Activated CD8-positive, alpha-beta T cell treated with anti-CD3 and anti-CD28 coated beads, Interleukin-2, amount 10 ng/mL, durations not matched to agents 7 days and 5 days (primary cell): ENCODE measurements at places on chromosomes 6 and 20. TPM values are rescaled to one million over a fixed set of nuclear protein-coding genes. Genes with fewer than 3 reads are reported as not detected.

DNA sequence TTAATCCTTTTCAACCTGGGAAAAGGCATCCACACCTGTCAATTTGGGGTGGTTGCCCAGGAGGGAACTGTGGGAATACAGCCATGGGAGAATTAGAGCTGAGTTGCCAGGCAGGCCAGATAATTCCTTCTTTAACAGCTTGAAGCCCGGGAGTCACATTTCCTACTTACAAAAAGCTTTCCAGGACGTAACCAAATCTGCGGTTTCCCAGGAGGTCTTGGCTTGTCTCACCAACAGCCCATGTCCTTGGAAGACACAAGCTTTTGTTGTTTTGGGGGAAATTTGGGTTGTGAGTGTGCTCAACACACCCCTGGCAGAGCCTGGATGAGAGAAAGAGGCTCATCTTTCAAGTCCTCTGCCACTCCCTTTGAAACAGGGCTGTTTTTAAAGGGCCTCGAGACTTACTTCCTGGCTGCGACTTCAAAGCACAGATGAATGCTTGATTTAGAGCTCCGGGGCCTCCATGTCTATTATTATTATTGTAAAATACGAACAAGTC is 465.9 kb upstream of the BTBD3 start:
- H3K27ac ChIP-seq: no peak overlapping the region
- H3K4me3 ChIP-seq: no peak overlapping the region
- H3K4me1 ChIP-seq: no peaks in the 10 kb centered on the region

DNA sequence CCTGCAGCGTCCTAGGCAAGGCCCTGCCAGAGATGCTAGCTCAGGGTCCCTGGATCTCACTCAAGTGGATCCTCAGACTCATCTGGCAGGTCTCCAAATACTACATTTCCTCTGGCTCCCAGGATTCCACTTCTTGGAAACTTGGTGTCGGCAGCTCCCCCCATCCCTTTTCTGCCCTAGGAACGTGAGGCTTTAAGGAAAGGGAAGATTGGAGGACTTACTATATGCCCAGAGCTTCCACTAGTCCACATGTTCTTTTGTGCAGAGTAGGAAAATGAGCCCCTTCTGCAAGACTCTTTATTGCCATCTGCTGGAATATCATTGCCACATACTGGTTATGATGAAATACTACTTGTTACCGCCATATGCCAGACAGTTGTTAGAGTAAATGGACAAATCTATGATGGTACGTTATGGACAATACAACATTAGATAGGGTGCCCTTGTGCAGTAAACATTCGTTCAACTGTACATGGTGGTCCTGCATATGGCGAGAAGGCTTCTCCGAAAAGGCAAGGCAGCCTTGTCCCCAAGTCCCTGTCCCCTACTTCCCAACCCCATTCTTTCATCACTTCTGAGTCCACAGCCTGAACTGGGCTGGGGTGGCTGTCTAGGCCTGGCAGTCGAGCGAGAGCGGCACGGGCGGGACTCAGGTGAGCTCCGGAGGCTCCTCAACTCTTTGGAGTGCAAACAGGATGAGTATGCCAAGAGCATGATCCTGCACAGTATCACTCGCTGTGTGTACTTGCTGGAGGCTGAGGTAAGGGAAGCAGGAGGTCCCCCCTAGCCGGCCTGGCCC is 780 bp downstream of the ARMC12 start:
- peak overlapping the region; percentile 58 for H3K27ac ChIP-seq
- no peak overlapping the region for H3K4me3 ChIP-seq
- no peaks in the 10 kb centered on the region for H3K27me3 ChIP-seq
- no peak for DNase-seq

DNA sequence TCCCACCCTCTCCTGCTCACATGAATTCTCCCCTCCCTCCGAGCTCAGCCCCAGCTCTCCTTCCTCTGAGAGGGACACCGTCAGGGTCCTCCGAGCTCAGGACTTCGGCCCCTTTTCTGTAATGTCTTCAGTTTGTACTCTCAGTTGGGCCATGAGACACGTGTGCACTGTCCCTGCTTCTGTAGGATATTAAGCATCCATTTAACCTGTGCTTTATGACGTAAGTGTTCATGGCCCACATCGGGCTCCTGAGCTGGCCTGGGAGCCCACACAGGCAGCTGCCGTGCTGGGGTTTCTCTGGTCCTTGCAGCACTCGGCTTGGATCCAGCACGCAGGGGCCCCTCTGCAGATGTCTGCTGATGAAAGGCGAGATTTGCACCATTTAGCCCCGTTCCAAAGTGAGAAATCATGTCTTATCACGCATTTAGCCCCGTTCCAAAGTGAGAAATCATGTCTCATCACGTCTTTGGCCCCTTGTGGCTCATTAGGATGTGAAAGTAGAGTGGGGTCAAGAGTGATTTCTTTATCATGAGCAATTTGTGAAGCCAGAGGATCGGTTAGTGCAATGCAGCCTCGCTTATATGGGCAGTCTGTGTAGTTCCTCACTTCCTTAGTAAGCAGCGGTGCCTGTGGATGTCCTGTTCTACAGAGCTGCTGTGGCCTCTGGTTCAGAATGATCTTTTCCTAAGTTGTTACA is 25.3 kb downstream of the DUSP22 start:
- DNase-seq: no peak
- H3K4me1 ChIP-seq: peaks cover 30% of the 10 kb centered on the region
- H3K27ac ChIP-seq: no peak overlapping the region
- H3K36me3 ChIP-seq: peaks cover 8% of the 10 kb centered on the region
- no peak overlapping the region for H3K4me3 ChIP-seq
- H3K27me3 ChIP-seq: no peaks in the 10 kb centered on the region

DNA sequence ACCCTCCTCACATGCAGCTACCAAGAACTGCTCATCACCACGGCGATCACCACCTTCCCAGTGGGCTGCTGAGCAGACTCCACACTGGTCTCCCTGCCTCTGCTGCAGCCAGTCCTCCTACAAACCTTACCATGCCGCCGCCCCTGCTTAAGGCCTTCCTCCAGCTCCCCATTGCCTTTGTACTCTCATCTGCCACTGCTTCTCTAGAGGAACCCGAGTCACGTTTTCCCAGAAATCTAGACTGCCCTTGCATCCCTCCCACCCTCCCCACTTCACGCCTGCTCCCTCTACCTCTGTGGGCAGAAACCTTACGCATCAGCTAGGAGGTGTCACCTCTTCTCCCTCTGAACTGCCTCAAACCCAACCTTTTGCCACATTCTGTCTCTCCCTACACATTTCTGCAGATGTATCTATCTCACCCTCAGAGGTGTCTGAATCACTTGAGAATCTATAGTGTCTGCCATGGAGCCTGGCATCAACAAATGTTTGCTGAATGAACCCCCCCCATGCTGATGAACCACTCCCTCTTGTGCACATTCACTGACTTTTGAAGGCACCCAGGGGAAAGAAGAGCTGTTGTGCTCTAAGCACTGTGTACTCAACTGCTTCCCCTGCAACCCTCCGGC is 4.3 kb downstream of the E2F1 start:
- no peaks in the 10 kb centered on the region for H3K27me3 ChIP-seq
- peak overlapping the region; percentile 2 for H3K4me3 ChIP-seq
- peaks cover 77% of the 10 kb centered on the region for H3K4me1 ChIP-seq
- DNase-seq: no peak
- H3K36me3 ChIP-seq: peaks cover 66% of the 10 kb centered on the region
- H3K27ac ChIP-seq: peak overlapping the region; percentile 83

DNA sequence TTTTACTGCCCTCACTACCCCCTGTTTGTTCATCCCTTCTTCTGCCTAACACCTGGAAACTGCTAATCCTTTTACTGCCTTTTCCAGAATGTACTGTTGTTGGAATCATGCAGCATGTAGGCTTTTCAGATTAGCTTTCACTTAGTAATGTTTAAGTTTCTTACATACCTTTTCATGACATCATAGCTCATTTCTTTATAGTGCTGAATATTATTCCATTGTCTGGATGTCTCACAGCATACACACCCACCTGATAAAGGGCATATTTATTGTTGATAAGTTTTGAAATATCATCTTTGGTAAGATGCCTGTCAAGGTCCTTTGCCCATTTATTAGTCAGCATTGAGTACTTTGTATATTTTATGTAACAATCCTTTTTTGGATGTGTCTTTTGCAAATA is 588.2 kb upstream of the NRSN1 start:
- H3K36me3 ChIP-seq: no peaks in the 10 kb centered on the region
- H3K4me3 ChIP-seq: no peak overlapping the region
- H3K27me3 ChIP-seq: no peaks in the 10 kb centered on the region
- DNase-seq: no peak

DNA sequence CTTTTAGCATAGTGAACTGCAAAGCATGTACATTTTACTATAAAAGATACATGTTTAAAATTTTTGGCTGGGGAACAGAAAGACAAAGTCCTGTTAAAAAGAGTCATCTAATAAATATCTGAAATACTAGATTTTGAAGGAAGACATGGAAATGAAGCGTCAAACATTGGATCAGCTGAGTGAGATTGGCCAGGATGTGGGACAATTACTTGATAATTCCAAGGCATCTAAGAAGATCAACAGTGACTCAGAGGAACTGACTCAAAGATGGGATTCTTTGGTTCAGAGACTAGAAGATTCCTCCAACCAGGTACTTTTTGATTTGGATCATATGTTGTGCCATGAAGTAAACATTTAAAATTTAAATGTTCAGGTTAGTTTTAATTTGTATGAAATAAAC is 162.3 kb downstream of the UTRN start:
- H3K27me3 ChIP-seq: no peaks in the 10 kb centered on the region
- H3K36me3 ChIP-seq: peaks cover 56% of the 10 kb centered on the region
- no peak overlapping the region for H3K4me3 ChIP-seq
- H3K4me1 ChIP-seq: peaks cover 20% of the 10 kb centered on the region

GRCh38 chr6:45302832-45303231 is 25.3 kb upstream of the RUNX2 start:
- no peak overlapping the region for H3K27ac ChIP-seq
- peaks cover 11% of the 10 kb centered on the region for H3K4me1 ChIP-seq
- no peaks in the 10 kb centered on the region for H3K27me3 ChIP-seq

DNA sequence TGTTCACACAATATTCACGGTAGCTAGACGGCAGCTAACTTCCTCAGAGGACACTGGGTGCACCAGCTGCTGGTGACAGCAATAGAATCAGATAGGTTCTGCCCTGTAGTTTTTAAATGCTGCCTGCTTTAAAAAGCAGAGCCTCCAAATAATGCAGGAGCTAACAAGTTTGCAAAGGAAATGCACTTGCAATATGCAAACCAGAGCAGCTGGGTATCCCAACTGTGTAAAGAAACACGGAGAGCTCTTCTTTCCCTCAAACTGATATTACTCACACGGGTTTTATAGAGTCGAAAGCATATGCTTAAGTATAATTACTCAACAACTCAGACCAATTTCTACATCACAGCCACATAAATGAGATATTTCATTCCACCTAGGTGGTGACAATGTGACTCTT is 432.7 kb downstream of the TFAP2A start:
- no peaks in the 10 kb centered on the region for H3K27me3 ChIP-seq
- no peaks in the 10 kb centered on the region for H3K36me3 ChIP-seq
- H3K4me3 ChIP-seq: no peak overlapping the region
- no peak for DNase-seq
- no peak overlapping the region for H3K27ac ChIP-seq

GRCh38 chr6:54847799-54848597 is 1.4 kb downstream of the FAM83B start:
- DNase-seq: no peak
- no peak overlapping the region for H3K27ac ChIP-seq
- peaks cover 8% of the 10 kb centered on the region for H3K27me3 ChIP-seq
- H3K4me3 ChIP-seq: no peak overlapping the region
- H3K4me1 ChIP-seq: no peaks in the 10 kb centered on the region

- H3K4me1 ChIP-seq: no peaks in the 10 kb centered on the region
- H3K4me3 ChIP-seq: no peak overlapping the region
- H3K27ac ChIP-seq: no peak overlapping the region
- H3K27me3 ChIP-seq: no peaks in the 10 kb centered on the region
- H3K36me3 ChIP-seq: peaks cover 68% of the 10 kb centered on the region
- DNase-seq: no peak
Measured at GRCh38 chr6:37473364-37474095, 26.2 kb downstream of the CCDC167 start.

DNA sequence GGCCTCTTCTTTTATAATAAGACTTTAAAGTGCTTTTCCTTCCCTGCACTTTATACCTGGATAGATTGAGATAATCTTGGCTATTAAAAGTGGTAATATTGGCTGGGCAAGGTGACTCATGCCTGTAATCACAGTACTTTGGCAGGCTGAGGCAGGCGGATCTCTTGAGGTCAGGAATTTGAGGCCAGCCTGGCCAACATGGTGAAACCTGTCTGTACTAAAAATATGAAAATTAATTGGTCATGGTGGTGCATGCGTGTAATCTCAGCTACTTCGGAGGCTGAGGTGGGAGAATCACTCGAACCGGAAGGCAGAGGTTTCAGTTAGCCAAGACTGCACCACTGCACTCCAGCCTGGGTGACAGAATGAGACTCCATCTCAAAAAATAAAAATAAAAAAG is 197.1 kb upstream of the RGS17 start:
- no peaks in the 10 kb centered on the region for H3K36me3 ChIP-seq
- H3K27ac ChIP-seq: no peak overlapping the region
- H3K4me1 ChIP-seq: no peaks in the 10 kb centered on the region
- DNase-seq: no peak
- no peak overlapping the region for H3K4me3 ChIP-seq

GRCh38 chr6:3451498-3451897 is 5.4 kb downstream of the SLC22A23 start:
- H3K36me3 ChIP-seq: no peaks in the 10 kb centered on the region
- H3K4me1 ChIP-seq: peaks cover 7% of the 10 kb centered on the region
- DNase-seq: no peak
- no peak overlapping the region for H3K4me3 ChIP-seq
- H3K27me3 ChIP-seq: peaks cover 11% of the 10 kb centered on the region
- no peak overlapping the region for H3K27ac ChIP-seq

DNA sequence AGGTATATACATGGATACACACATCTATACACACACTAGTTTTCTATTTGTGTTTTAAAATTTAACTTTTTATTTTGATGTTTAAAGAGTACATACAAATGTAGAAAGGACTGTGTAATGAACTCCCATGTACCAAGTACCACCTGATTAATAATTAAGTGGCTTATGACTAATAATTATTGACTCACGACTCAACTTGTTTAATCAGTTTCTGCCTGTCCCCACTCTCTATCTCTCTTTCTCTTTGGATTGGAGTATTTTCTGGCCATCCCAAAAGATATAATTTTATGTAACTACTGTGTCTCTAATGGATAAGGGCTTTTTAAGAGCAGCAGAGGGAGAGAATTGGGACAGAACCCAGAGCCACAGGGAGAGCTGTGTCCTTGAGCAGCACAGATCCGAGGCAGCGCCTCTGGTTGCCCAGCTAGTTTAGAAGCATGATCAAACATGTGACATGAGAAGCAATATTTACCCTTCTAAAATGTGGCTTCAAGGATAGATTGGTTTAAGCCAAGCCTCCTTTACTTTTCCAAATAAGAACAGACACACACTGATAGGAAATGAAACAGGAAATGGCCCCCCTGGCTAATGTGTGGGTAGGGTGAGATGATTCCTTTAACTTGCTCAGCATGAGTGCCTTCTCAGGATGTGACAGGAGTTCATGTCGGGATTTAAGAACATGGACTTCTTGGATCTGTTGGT is 81.0 kb downstream of the ERMARD start:
- H3K27me3 ChIP-seq: peaks cover 50% of the 10 kb centered on the region
- H3K27ac ChIP-seq: no peak overlapping the region
- peaks cover 4% of the 10 kb centered on the region for H3K4me1 ChIP-seq
- DNase-seq: no peak
- no peaks in the 10 kb centered on the region for H3K36me3 ChIP-seq

The BEND6 gene
- not detected for total RNA-seq

The RNF217 gene
- total RNA-seq: 0.52 TPM

The REM1 gene
- not detected for total RNA-seq

The ZNF391 gene
- 1.9 TPM for total RNA-seq

The OR5V1 gene
- not detected for total RNA-seq

The KCNK15 gene
- total RNA-seq: not detected

The IL20RA gene
- not detected for total RNA-seq

The SLC35D3 gene
- total RNA-seq: not detected

The RAMACL gene
- 0.16 TPM for total RNA-seq
